RPMI7951 (cell line): ENCODE measurements at places on chromosomes 2 and 18. TPM values are rescaled to one million over a fixed set of nuclear protein-coding genes. Genes with fewer than 3 reads are reported as not detected.

The IL18R1 gene
- total RNA-seq: 0.10 TPM in 1 of 2 replicates, not detected in the other

The FBXO15 gene
- total RNA-seq: 0.96 and 2.3 TPM in 2 replicates

The LTBP1 gene
- 150 and 162 TPM in 2 replicates for total RNA-seq

The LRP1B gene
- not detected in 2 replicates for total RNA-seq

The DTNA gene
- total RNA-seq: 1.6 and 2.4 TPM in 2 replicates

DNA sequence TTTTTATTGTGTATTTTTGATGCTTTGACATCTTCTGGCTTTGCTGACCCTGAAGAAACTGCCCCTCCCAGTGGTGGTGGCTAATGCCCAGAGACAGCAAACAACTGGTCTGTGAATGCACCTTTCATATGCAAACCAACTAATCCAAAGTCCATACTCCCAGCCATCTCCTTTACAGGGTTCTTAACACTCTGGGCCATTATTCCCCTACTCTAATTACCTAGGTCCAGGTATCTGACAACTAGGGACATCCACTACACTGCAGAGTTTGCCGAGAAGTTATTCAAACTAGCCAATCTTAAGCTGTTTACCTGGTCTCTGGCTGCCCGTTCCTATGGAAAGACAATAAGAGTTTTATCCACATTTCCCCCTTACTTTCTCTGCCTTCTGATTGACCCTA is 73.6 kb downstream of the FSHR start:
- DNase-seq: no peak

DNA sequence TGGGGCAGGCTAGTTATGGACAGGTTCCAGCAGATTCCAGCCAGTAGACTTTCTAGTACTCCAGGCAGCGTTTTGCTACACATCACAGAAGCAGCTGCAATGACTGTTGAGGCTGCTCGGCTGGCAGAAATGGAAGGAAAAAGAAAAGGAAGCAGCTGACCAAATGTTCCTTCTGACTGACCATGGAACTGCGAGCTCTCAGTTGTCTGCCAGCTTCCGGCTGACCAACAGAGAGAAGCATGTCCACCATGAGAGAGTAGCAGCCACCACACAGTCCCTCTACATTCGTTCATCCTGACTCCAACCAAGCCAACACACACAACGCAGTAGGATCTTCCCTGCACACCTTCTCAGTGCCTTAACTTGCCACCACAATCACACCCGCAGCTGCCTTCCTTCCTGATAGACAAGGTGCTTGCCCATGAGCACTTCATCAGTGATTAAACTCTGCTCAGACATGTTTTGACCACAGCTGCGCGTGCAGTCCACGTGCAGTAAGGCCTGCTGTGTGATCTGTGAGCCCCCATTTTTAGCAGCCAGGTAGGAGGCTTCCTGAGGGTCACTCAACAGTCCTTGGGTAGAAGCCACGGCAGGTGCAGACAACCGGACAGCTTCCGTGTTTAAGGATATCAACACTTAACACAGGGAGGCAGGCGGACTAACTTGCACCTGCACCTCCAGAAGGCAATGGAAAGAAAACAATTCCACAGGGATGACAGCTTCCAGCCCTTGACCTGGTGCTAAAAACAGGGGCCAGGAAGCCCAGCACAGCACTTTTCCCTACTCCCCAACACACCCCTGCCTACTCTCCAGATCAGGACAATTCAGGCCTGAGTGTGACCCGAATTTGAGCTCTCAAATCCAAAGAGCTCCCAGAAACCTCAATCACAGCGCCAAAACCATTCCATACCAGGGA is 996 bp downstream of the TGFBRAP1 start:
- DNase-seq: peak; percentile 80

DNA sequence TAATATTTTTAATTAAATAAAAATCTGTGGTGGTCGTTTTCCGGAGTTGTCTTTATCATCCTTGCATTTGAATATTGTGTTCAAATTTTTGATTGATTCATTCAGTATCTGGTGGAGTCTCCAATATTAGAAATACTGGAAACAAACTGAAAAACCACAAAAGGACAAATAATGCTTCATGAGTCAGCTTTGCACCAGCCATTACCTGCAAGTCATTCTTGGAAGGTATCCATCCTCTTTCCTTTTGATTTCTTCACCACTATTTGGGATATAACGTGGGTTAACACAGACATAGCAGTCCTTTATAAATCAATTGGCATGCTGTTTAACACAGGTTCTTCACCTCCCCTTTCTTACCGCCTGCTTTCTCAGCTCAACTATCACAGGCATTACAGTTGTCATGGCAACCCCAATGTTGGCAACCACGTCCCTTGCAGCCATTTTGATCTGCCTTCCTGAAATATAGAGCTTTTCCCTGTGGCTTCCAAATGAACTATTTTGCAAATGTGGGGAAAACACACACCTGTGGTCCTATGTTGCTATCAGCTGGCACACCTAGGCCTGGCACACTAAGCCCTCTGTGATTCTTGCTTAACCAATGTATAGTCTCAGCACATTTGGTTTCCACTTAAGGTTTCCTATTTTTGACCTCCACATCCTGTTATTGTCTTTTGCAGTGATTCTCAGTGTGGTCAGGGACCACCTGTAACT is 6.5 kb downstream of the CTLA4 start:
- no peak for DNase-seq

DNA sequence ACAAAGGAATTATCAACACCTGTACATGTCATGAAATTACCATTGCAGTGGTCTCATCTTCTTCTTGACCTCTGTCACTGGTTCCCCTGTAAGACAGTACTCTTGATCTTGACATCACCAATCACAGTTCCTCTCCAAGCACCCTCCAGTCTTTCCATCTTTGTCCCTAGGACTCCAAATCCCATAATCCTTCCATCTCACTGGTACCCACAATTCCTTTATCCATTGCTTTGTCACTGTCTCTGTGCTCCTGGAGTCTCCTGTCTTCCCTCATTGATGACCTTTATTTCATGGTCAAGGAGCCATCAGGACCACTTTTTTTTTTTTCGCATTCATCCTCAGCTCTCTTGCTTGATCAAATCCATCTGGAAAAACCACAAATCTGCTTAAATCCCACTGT is 56.7 kb downstream of the COL4A3 start:
- DNase-seq: no peak

DNA sequence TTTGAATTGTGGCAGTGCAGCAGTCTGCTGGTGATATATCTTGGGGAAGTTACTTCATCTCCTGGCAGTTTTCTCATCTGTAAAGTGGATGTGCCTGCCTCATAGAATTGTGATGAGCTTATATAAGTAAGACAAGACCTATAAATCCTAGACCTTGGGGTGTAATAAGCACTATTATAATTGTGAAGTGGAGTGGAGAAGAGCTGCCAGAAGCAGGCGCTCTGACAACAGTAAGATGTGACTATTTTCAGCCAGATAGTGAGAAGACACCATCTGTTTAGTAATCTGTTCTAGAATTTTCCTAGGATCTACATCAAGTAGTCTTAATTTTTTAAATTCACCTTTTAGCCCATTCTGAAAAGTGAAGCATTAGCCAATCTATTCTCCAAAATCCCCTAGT is 85.6 kb upstream of the TSPYL6 start:
- peak; percentile 37 for DNase-seq

DNA sequence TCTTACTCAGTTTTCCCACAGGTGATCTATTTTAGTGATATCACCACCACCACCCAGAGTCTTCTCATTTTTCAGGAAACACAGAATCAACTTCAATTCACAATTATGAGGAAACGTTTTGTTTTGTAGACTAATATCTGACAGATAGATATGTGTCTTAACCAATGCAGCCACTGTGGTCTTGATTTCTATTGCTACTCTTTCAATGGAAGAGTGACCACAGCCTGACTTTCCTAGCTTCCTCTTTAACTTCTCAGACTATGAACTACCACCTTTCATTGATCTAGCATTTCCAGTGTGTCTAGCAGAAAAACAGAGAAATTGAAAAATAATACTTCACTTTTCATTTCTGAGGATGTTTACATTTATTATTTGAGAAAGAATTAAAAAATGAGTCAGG is 20.5 kb downstream of the ADAM17 start:
- DNase-seq: no peak

- no peak for DNase-seq
Measured at GRCh38 chr2:190462181-190462580, 54.0 kb downstream of the MFSD6 start.

DNA sequence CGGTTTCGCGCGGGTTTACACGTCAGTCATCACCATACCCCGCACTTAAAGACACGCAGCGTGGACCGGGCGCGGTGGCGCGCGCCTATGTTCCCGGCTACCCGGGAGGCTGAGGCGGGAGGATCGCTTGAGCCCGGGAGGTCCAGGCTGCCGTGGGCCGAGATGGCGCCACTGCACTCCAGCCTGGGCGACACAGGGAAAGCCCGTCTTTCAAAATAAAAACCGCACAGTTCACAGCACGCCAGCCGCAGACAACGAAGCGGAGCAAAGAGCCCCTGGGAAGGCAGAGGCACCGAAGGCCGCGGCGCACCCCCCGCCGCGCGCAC is 328 bp downstream of the DTYMK start:
- DNase-seq: no peak

DNA sequence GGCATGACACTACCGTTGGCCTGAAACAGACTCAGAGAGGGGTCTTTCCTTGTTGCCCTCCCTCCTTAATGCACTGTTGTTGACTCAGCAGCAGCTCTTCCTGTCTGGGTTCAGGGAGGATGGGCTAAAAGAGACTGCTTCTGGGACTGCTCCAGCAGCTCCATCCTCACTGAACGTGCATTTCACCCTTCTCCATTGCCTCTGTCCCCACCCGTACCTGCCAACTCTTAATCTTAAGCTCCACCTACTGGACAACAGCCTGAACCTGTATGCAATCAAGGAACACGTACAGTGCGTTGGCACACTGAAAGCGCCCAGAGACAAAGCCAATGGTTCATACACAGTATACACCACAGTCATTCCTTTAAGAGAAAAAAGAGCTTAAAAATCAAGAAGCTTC is 230.8 kb upstream of the RAB6C start:
- no peak for DNase-seq

DNA sequence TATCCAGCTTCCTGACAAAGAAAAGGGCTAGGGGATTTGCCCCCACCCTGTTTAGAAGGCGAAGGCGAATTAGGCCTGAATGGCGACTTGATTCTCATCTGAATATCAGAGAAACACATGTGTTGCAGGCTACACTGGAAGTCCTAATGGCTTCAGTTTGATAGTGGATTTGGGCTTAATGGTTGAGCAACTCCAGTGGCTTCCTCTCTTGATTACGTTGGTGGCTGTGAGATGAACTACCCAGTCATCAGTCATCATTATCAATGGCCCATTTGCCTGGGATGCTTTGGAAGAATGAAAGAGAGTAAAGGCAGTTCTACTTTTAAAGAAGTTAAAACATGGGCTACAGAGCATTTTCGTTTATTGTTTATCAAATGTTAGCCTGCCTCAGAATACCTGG is 60.9 kb upstream of the IL1R1 start:
- no peak for DNase-seq

- DNase-seq: no peak
Measured at GRCh38 chr2:200627110-200627770, 41.4 kb downstream of the AOX1 start.

- no peak for DNase-seq
Measured at GRCh38 chr2:109318949-109319342, 189.9 kb downstream of the SH3RF3 start.

GRCh38 chr2:23145460-23145859 is 239.5 kb upstream of the KLHL29 start:
- DNase-seq: no peak

DNA sequence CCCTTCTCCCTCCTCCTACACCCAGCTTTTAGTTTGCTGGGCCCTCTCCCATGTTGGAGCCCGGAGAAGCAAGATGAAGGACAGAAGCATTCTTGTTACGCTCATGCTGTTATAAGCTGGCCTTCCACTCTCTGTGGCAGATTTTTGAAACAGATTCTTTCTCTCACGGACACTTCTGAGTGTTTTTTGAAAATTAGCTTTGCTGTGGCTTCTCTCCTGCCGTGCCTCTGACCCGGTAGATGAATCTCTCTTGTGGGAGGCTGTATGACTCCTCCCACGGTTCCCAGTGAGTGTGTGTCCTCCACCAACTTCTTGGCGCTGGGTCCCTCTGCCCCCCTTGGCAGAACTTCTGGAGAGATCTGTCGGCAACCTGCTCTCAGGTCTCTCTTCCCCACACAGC is 269.3 kb upstream of the MYT1L start:
- no peak for DNase-seq

GRCh38 chr2:238631491-238632180 is 204.9 kb downstream of the ASB1 start:
- DNase-seq: no peak

DNA sequence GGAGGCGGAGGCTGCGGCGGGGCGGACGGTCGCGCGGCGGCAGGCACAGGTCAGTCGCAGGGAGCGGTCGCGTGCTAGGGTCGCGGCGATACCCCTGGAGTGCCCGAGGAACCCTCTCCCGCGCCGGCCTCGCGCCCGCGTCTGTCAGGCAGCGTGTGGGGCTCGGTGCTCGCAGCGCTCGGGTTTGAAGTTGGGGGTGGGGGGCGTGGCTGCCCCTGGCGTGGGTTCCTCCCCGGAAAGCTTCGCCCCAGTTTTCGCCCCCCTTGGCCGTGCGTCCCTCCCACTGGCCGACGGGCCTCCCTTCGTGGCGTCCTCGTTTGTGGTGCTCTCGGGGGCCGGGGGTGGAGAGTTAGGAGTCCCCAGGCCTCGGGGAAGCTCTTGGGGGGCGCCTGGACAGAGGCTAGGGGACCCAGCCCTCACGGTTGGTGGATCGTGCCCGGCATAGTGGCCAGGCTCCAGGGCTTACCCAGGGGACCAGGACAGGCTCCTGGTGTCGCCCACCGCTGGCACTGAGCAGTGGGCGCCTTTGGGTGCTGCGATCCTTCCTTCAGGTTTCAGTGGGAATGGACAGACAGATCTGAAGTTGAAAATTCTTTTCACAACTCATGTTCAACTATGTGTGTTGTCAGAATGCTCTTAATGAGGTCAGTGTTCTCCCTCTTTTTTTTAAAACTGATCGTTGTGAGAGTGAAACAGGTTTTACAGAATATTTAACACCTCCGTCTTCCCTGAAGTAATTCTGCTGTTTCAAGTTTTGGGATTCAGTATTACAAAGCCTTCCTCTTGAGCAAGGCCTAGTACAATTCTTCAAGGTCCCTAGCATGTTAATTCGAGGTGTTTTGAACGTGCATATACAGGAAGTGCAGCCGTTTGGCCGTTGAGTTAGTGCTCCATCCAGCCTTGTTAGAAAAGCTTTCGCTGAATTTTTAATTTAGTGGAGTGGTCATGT is 604 bp downstream of the RALBP1 start:
- DNase-seq: no peak

GRCh38 chr2:59744436-59744835 is 809.0 kb downstream of the BCL11A start:
- no peak for DNase-seq

GRCh38 chr2:201200345-201200744 is 17.4 kb downstream of the CASP10 start:
- no peak for DNase-seq

- DNase-seq: no peak
Measured at GRCh38 chr18:50757358-50757757, 62.5 kb downstream of the MRO start.

GRCh38 chr18:51275712-51276476 is 78.4 kb upstream of the MEX3C start:
- DNase-seq: peak; percentile 2
